ENCODE measurements at places on chromosomes 3 and 15.

- no peak for DNase-seq
Measured at GRCh38 chr3:27244374-27244773, 124.8 kb downstream of the NEK10 start.

- no peak for DNase-seq
Measured at GRCh38 chr15:66815318-66815717, 113.3 kb downstream of the SMAD6 start.

DNA sequence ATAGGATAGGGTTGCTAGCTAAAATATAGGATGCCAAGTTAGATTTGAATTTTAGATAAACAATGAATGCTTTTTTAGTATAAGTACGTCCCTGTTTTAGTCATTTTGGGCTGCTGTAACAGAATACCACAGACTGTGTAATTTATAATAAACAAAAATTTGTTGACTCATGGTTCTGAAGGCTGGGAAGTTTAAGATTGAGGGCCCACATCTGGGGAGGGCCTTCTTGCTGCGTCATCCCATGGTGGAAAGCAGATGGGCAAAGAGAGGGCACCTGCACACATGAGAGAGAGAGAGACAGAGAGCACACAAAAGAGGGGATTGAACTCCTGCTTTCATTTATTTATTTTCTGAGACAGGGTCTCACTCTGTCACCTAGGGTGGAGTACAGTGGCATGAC is 246.5 kb downstream of the EPHB1 start:
- no peak for DNase-seq

- no peak for DNase-seq
Measured at GRCh38 chr15:50888054-50888453, 20.4 kb upstream of the AP4E1 start.

GRCh38 chr3:183911763-183912506 is 27.3 kb upstream of the PARL start:
- DNase-seq = no peak

DNA sequence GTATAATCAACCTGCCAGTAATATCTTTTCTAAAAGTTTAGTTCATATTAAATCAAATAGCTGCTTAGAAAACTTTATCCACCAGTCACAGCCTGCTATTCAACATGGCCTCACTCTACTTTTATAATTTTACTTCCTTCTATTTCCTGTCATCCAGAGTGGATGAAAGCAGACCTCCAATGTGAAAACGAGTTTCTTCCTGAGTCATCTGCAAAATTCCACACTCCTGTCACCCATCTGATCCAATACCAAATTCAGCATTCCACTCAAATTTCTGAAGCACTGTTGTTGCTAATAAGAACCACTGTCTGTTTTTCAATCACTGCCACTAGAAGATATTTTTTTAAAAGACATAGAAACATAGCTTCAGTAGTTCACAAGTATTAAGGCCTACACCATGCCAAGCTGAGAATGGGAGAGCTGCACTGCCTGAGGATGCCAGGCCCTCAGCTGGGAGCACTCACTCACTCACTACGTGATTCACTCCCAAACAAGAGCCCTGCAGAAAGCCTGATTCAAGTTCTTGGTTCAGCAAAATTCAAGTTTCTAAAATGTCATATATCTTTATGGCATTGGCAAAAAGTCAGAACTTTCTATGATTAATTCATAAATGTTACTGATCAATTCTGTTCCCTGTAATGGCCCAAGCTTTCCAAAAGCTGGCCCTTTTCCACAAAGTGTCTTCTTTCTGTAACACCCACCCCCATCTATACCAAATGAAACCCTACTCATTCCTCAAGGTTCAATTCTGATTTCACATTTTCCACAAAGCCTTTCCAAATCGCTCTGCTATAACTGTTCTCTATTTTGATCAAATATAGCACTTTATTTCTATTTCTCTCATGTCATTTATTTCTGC is 82.9 kb downstream of the FSIP1 start:
- DNase-seq = no peak

DNA sequence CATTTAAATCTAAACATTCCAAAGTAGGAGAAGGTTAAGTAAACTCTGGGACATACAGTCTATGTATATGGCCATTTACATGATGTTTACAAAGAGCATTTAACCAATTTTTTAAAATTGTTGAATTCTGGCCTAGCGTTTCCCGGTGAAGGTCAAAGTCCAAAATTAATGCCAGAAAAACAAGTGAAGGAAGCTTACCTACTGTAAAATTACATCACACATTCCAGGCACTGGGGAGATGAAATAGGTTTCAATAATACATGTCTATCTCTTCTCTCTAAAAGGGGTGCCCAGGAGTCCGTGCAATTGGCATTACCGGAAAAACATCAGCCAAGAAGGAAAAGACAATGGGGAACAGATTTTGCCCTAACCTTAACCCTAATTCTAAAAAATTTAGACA is 358.8 kb downstream of the VPS13C start:
- DNase-seq = no peak

All from activated CD4-positive, alpha-beta memory T cell treated with anti-CD3 and anti-CD28 coated beads for 36 hours (primary cell).